Globus pallidus (tissue), 1 donor: ENCODE measurements at places on chromosomes 3 and 15.

GRCh38 chr3:149179220-149179619 is 42.4 kb downstream of the CP start:
- no peak for DNase-seq

GRCh38 chr3:177250151-177250550 is 52.9 kb upstream of the TBL1XR1 start:
- no peak for DNase-seq

DNA sequence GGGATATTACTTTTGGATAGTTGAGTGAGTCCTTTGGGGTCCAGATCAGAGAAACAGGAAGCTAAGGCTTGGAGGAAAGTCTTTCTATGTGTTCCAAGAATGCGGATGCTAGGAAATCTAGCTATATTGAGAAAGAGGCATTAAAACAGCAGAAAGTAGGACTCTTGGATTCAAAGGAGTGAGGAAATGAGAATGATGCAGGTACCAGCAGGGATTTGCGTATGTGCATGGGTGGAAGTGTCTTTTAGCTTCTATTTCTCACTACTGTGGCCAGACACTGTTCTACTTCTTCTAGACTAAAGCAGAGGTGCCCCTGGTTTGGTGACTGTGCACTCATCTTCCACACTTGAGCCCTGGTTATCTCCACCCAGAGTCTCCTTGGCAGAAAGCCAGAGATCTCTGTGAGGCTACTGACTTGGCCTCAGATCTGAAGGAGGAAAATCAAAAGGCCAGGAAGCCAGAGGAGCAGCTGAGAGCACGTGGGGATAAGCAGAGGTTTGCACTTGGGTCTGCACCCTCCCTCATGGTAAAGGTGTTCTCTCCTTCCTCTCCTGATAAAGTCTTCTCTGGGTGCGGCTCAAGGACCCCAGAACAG is 44.3 kb downstream of the ATP2B2 start:
- no peak for DNase-seq

DNA sequence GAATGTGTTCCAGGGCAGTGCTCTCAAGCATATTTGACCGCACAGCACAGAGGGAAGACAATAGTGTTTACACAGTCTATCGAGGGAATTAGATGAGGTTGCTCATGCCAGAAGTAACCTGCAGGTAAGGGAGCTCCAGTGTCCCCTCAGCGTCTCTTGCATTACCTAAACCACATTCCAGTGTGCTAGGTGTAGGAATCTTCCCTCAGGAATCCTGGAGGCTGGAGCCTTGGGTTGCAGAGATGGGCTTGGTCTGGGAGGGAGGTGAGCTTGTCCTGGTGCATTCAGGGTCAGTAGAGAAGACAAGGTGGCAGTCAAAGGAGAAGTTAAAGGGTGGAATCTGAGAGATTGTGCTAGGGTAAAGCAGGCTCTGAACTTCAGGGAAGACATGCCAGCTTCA is 56.3 kb downstream of the SOX14 start:
- no peak for DNase-seq

- DNase-seq: no peak
These were observed 25.1 kb downstream of the LRRFIP2 start for GRCh38 chr3:37149257-37149656.

DNA sequence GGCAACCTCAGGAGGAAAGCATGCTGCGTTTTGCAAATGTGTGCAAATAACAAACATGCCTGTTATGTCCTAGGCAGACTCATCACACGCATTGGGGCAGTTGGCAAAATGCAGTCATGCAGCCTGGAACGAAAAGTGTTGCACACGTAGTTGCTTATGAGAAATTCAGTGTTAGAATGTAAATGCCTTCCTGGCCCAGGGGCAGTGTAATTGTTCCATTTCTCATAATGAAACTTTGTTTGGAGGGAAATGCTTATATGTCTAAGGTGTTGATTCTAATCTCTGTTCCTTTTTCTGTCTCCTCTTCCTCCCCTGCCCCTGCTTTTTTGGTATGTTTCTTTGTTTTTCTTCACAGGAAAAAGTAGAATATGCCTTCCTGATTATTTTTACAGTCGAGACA is 156.0 kb downstream of the CACNA1D start:
- no peak for DNase-seq

DNA sequence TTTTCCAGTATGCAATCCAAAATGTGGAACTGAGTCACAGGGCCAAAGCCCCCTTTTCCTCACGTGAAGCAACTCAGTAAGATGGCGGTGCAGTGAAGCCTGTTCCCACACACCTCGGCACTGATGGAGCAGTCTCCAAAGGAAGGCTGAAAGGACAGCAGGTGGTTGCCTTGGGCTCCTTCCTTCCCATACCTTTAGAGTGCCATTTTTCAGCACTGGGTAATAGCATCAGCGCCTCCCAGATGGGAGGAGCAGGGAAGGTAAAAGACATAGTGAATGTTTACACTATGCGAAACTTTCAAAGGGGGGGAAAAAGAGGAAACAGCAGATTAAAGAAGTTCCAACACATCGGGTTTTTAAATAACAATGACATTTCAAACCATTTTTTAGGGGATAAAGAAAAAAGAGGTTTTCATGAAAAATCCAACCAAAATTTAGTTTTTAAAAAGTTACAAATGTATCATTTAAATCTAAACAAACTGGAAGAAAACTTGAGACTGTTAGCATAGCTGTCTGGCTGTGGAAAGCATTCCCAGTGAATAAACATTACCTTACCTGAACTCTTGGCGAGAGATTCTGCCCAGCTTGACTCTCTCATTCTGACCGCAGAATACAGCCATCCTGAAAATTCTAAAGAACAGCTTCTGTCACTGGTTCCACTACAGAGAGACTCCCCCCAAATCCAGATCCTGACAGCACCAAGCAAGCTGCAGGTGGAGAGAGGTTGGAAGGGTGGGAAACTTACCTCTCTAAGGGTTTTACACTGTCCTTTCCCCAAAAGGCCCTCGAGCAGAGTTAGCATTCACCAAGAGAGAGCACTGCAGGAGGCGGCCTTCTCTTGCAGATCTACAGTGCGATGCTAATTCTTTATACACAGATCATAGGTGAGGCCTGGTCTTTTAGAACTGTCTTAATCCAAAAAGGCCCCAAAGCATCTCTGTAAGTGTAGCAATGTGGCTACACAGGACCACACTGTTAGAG is 32.6 kb downstream of the ABCC5 start:
- DNase-seq: no peak

- DNase-seq: no peak
These were observed 484 bp downstream of the CNTN4 start for GRCh38 chr3:2099028-2099671.

DNA sequence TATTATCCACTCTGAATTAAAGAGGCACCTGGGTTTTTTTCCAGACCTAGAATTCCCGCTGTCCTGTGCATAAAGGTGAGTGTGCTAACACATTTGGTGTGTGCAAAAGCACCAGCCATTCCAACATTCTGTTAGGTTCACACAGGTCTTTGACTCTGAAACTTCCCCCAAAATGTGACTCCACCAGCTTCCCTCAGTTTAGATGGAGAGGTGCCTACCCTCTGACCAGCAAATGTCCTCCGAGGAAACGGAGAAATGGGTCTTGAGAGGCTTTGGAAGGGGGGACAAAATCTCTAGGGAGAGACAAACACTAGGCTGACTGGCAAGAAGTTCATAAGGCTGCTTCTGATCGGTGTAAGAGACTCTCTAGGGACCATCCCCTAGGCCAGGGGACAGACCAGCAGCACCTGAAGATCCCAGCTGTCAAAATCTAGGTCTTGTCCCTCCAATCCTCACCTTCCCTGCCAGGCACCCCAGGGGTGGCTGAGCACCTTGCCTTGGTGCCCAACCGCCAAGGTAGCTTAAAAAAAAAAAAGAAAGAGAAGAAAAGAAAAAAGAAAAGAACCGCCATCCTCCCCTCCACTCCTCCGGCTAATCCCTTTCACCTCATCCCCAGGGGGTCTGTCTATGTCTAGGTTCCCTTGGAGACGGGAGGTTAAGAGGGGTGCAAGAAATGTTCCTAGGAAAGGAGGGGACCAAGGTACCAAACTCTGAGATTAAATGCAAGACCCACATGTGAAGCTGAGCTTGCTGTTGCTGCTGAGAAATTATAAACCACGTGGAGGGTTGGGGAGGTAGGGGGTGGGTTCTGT is 2.0 kb upstream of the MECOM start:
- DNase-seq: no peak

DNA sequence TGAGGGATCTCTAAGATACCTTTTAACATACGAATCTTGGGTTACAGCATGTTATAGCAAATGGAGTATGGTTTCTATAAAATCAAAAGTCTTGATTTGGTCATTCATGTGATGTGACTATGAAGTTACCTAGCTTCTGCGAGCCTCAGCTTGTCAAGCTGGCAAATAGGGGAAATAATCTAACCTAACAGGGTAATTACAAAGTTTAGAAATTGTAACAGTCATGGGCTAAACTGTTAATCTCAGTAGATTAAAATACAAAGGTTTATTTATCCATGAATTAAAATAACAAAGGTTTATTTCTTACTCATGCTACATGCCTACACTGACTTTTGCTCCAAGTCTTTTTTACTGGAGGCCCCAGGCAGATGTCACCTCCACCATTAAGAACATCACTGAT is 359.1 kb downstream of the CLSTN2 start:
- no peak for DNase-seq

GRCh38 chr3:37301980-37302708 is 127.8 kb upstream of the LRRFIP2 start:
- no peak for DNase-seq

DNA sequence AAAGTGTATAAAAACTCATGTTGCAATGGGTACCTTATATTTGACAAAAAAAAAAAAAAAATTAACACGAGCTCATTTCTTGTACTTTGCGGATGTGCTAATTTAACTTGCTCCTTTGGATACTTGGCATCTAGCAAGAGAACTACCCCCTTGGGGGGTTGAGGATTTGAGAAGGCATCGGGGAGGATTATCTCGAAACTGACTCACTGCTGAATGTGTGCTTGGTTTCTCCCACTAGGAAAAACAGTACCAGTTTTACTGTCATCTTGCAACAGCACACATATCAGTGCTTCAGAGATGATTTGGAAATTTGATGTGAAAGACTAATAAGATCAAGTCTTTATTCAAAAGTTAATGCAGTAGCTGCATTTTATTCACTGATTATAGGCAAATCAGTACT is 891 bp downstream of the EXOG start:
- DNase-seq: no peak

DNA sequence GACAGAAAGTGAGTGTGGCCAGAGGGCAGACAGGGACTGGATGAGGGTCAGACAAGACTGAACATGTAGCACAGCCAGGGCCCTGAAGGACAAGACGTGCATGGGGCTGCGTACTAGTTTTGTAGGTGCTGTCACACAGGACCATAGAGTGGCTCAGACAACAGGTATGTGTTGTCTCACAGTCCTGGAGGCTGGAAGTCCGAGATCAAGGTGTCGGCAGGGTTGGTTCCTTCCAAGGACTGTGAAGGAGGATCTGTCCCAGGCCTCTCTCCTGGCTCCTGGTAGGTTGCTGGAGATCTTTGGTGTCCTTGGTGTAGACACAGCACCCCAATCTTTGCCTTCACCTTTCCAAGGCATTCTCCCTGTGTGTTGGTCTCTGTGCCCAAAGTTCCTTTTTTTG is 136.4 kb downstream of the SRGAP3 start:
- DNase-seq: no peak

DNA sequence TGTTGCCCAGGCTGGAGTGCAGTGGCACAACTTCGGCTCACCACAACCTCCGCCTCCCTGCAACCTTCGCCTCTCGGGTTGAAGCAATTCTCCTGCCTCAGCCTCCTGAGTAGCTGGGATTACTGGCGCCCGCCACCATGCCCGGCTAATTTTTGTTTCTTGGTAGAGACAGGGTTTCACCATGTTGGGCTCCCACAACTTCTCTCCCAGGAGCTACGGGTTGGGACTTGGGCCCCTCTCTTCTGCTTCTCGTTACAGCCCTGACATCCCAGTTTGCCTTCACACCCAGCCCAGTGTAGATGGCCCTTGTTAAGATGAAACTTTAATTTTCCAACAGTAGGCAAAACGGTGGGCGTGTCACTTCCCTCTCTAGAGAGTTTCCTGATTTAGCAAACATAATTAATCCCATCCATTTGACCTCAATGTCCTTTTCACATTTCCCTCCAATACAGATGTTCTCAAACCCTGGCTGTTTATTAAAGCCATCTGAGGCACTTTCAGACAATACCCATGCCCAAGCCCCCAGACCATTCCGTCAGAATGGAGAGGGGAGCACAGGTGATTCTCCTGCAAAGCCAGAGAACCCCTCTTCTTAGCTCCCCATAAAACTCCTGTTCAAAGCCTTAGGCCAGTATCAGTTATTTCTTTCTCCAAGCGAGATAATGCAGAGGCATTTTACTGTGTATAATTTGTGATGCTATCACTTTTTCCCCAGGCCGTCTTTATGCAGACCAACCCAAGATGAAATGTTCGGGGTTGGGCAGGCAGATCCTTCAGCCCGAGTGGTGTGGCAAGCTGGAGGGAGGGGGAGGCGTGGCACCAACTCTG is 245.7 kb downstream of the XXYLT1 start:
- DNase-seq: no peak

- DNase-seq: no peak
These were observed 111.1 kb downstream of the MAGI1 start for GRCh38 chr3:65927576-65927975.

DNA sequence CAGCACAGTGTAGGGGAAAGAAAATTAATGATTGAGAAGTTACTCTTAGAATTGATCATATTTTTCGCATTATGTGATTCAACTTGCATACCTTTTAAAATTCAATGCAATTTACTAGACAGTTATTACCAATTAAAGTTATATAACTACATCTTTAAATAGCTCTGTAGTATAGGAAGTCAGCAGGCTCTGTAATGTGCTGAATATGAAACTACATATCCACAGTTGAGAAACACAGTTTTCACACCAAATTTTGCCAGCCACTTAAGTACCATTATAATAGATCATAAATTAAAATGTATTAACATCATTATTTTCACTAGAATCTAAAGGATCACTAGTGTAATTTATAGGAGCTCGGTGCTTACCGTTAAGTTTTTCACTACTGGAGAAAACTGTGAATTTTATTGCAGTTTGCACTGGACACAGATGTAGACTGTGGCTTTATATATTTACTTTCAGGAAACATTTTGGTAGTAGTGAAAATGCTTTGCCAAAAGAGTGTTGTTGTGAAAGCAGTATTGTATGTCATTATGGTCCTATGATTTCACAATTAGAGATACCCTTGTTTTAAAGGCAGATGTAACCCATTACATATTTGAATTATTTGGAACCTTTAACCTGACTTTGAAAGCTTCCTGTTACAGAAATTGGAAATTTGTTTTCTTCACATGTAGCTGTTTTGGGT is 113.6 kb downstream of the PLCL2 start:
- no peak for DNase-seq

DNA sequence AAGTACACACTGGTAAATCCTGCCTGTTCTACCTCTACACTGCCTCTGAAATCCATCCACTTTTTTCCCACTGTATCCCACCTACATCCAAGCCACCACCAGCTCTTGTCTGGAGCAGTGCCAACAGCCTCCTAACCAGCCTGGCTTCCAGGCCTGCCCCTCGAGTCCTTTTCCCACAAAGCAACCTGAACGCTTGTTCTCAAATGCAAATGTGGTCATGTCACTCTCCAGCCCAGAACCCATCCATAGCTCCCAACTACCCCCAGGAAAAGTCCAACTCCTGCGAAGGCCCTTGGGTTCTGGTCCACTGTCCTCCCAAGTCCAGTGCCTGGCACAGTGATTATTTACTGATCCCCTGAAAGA is 83.8 kb downstream of the SEMA5B start:
- DNase-seq: no peak

- no peak for DNase-seq
These were observed 25.1 kb downstream of the VPS39 start for GRCh38 chr15:42182961-42183360.

- no peak for DNase-seq
These were observed 248.3 kb upstream of the CCDC54 start for GRCh38 chr3:107128946-107129345.

- peak; percentile 47 for DNase-seq
These were observed 104.5 kb downstream of the ZMAT3 start for GRCh38 chr3:178967177-178967532.

GRCh38 chr3:150699068-150699639 is 4.6 kb downstream of the ERICH6 start:
- no peak for DNase-seq
